ENCODE measurements at places on chromosomes 3 and 15. TPM values are rescaled to one million over a fixed set of nuclear protein-coding genes. Genes with fewer than 3 reads are reported as not detected.

DNA sequence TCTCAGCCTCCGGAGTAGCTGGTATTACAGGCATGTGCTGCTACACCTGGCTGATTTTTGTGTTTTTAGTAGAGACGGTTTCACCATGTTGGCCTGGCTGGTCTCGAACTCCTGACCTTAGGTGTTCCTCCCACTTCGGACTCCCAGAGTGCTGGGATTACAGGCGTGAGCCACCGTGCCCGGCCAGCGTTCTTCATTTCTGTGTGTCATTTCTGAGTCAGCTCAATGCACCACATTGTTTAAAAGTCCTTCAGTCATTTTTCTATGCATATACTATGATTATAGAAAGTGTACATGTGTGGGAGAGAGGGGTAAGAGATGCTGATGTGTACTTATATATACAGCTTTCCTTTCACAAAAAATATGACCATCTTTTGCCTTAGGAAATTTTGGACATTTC is 2.1 kb downstream of the QTRT2 start:
- DNase-seq, result no peak
- H3K4me1 ChIP-seq, result peaks cover 22% of the 10 kb centered on the region
- peaks cover 8% of the 10 kb centered on the region for H3K36me3 ChIP-seq
- H3K27ac ChIP-seq, result no peak overlapping the region

MRPL46 gene
- total RNA-seq, result 15.3 TPM

GRCh38 chr3:128761392-128761791 is 35.4 kb downstream of the RAB7A start:
- no peaks in the 10 kb centered on the region for H3K27me3 ChIP-seq
- H3K4me3 ChIP-seq, result no peak overlapping the region
- H3K4me1 ChIP-seq, result peaks cover 52% of the 10 kb centered on the region

SCG3 gene
- total RNA-seq, result 0.18 TPM

GRCh38 chr3:50090984-50091383 is 2.3 kb downstream of the RBM5 start:
- no peaks in the 10 kb centered on the region for H3K27me3 ChIP-seq
- peaks cover 58% of the 10 kb centered on the region for H3K36me3 ChIP-seq
- no peak overlapping the region for H3K27ac ChIP-seq
- peak overlapping the region; percentile 69 for H3K4me3 ChIP-seq
- peaks cover 38% of the 10 kb centered on the region for H3K4me1 ChIP-seq

POLR2H gene
- 53.3 TPM for total RNA-seq

- no peak for DNase-seq
- H3K27me3 ChIP-seq, result no peaks in the 10 kb centered on the region
- H3K36me3 ChIP-seq, result peaks cover 20% of the 10 kb centered on the region
- no peak overlapping the region for H3K4me3 ChIP-seq
- H3K27ac ChIP-seq, result no peak overlapping the region
- H3K4me1 ChIP-seq, result no peaks in the 10 kb centered on the region
Measured at GRCh38 chr3:64658001-64658400, 29.8 kb downstream of the ADAMTS9 start.

DNA sequence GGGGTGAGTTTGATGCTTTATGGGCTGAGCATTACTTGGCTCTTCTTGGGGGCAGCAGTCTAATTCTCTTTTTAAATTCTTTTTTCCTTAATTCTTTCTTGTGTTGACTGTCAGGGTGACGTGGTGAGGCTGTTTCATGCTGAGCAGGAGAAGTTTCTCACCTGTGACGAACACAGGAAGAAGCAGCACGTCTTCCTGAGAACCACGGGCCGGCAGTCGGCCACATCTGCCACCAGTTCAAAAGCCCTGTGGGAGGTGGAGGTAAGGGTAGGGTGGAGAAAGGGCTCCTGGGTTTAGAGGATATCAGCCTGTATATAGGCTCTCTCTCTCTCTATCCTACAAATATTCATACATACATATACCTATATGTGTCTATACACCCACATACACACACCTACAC is 152.3 kb downstream of the ITPR1 start:
- H3K27me3 ChIP-seq, result no peaks in the 10 kb centered on the region
- H3K4me3 ChIP-seq, result no peak overlapping the region
- peaks cover 58% of the 10 kb centered on the region for H3K36me3 ChIP-seq
- no peaks in the 10 kb centered on the region for H3K4me1 ChIP-seq
- DNase-seq, result no peak
- no peak overlapping the region for H3K27ac ChIP-seq

GRCh38 chr3:81621277-81621676 is 140.2 kb downstream of the GBE1 start:
- H3K36me3 ChIP-seq, result no peaks in the 10 kb centered on the region
- no peak overlapping the region for H3K27ac ChIP-seq
- H3K27me3 ChIP-seq, result no peaks in the 10 kb centered on the region
- H3K4me1 ChIP-seq, result no peaks in the 10 kb centered on the region
- H3K4me3 ChIP-seq, result no peak overlapping the region

DNA sequence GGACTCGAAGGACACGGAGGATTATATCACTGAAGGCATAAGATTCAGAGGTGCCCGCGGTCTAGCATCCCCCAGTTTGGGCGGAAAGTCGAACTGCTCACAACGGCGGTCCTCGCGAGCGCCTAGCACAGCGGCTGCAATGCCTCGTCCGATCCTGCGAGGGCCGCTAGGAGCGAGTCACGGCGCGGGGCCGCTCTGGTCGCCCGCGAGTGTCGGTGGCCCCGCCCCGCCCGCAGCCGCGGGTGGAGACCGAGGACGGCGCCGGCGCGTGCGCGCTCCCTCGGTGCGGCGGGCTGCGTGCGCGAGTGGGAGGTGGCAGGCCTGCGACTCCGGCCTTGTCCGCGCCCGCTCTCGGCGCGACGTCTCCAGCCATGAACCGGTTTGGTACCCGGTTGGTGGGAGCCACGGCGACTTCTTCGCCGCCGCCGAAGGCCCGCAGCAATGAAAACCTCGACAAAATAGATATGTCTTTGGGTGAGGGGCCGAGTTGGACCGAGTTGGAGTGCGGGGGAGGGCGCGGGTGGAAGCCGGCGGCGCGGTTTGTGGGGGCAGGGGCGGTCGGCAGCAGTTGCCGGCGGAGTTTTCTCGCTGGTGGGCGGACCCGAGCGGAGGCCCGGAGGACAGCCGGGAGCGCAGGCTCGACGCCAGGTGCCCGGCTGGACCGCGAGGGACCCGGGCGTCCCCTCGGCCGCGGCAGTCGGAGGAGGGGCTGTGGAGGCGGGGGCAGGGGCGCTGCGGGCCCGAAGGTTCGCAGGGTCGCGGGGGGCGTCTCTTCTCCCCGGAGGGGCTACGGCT is at the start of gene FYTTD1:
TSS of gene FYTTD1 (plus strand) at position 283 of the 795 bp plus-strand sequence. CDS start at position 372, 89 bp downstream.
- peak within 1 kb of the TSS; percentile 94 for H3K27ac ChIP-seq
- peak; percentile 95 for DNase-seq
- H3K36me3 ChIP-seq, result no peaks in the 10 kb centered on the region
- no peaks in the 10 kb centered on the region for H3K27me3 ChIP-seq
- H3K4me1 ChIP-seq, result peaks cover 37% of the 10 kb centered on the region

- H3K36me3 ChIP-seq, result no peaks in the 10 kb centered on the region
- no peak overlapping the region for H3K4me3 ChIP-seq
- no peak for DNase-seq
- H3K27me3 ChIP-seq, result peaks cover 4% of the 10 kb centered on the region
- H3K4me1 ChIP-seq, result no peaks in the 10 kb centered on the region
Measured at GRCh38 chr3:10389995-10390394, 69.1 kb upstream of the SEC13 start.

DNA sequence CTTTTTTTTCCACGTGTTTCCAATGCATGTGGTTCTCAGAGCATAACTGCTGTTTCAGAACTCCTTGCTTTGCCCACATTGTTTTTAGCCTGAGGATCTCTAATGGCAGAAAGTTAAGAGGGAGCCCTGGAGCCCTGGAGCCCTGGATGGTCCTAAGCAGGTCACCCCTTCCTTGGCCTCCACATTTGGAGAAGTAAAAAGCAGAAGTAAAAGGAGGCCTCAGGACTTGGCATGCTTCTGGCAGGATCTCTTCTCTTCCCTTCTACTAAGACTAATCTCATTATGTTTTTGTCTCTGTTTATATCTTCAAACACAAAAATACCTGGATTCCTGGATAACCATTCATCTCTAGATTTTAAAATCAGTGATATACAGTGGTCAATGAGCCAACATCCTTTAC is 50.1 kb downstream of the P2RY1 start:
- H3K36me3 ChIP-seq, result no peaks in the 10 kb centered on the region
- no peak overlapping the region for H3K4me3 ChIP-seq
- DNase-seq, result no peak
- H3K27me3 ChIP-seq, result no peaks in the 10 kb centered on the region

DNAH12 gene
- 11.2 TPM for total RNA-seq

BFSP2 gene
- not detected for total RNA-seq

GRCh38 chr3:164332831-164333802 is 745.2 kb downstream of the SI start:
- no peaks in the 10 kb centered on the region for H3K27me3 ChIP-seq
- H3K27ac ChIP-seq, result no peak overlapping the region

DNA sequence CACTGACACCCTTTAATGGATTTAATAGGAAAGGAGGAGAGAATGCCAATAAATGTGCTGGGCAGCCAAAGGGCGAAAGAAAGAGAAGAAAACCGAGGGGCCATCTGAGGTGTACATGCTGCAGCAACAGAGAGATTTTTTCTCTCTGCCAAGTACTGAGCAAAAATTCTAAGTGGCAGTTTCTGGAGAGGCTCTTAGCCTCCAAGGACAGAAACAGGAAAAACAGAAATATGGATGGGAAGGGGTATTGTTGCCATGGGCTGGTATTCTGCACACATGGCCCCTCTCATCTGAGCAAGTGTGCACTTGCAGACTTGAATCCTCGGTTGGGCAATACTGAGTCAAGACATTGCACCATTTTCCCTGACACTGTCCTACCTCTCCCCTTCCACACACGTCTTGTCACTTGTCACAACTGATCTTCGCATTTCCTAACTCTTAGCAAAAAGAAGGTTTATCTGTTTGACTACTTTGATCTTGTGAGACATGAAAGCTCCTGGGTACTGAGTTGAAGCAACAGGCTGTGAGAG is 73.9 kb downstream of the PRICKLE2 start:
- H3K4me1 ChIP-seq, result peaks cover 18% of the 10 kb centered on the region
- H3K36me3 ChIP-seq, result peaks cover 55% of the 10 kb centered on the region

FEZF2 gene
- total RNA-seq, result not detected

DNA sequence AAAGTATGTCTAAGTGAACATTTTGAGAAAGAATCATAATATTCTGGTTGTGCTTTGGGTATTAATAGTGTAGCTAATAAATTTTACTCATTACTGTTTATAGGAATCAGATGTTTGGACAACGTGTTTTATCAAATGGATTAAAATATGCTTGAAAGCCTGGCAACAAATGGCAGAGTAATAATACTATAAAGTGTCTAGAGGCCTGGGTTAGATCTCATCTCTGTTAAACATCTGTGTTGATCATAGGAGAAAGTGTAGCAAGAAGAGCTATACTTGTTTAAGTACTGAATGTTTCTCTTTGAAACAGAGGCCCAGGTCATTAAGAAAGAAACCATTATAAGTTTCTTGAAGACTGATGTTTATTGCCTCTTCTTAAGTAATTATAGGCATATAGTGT is 30.5 kb downstream of the VPS8 start:
- H3K27me3 ChIP-seq, result no peaks in the 10 kb centered on the region
- H3K4me1 ChIP-seq, result no peaks in the 10 kb centered on the region
- peaks cover 17% of the 10 kb centered on the region for H3K36me3 ChIP-seq
- H3K27ac ChIP-seq, result no peak overlapping the region

GRCh38 chr15:71804226-71804625 is 6.1 kb upstream of the NR2E3 start:
- no peak for DNase-seq
- no peak overlapping the region for H3K4me3 ChIP-seq
- no peaks in the 10 kb centered on the region for H3K36me3 ChIP-seq
- no peak overlapping the region for H3K27ac ChIP-seq

DNA sequence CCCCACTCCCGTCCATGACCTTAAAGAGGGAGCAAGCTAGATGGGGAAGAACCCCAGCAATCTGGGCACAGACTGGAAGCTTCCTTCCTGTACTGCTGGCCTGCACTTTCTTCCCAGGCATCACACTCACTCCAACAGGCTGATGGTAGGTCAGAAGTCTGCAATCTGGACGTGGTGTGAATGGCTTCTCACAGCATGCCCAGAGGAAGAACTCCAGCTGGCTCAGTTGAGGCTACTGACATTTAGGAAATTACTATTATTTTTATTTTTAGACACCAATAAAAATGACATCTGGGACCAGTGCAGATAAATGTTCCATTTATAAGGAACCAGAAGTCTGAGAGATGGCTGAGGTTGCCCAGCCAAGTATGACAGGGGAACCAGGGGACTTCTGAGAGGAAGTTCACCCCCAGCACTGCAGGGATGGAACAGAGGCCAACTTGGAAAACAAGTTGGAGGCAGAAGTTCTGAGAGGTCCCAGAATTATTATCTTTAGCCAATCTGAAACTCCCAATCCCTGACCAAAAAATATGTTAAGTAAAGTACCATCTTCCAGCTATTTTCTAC is 163.8 kb upstream of the CTNNB1 start:
- H3K27ac ChIP-seq, result no peak overlapping the region
- no peaks in the 10 kb centered on the region for H3K27me3 ChIP-seq

GRCh38 chr3:110390372-110390771 is 681.2 kb upstream of the NECTIN3 start:
- no peak for DNase-seq
- no peaks in the 10 kb centered on the region for H3K36me3 ChIP-seq
- no peak overlapping the region for H3K4me3 ChIP-seq
- H3K4me1 ChIP-seq, result no peaks in the 10 kb centered on the region

- H3K4me1 ChIP-seq, result peaks cover 85% of the 10 kb centered on the region
- DNase-seq, result no peak
- no peaks in the 10 kb centered on the region for H3K36me3 ChIP-seq
- no peak overlapping the region for H3K4me3 ChIP-seq
- no peaks in the 10 kb centered on the region for H3K27me3 ChIP-seq
Measured at GRCh38 chr3:5136919-5137429, 14.9 kb downstream of the ARL8B start.

GOLGA8G gene
- not detected for total RNA-seq
